ENCODE measurements at places on chromosomes 16 and 17.
A peak's percentile ranks its signal among the peaks of the same experiment; 100 is the strongest.

- no peak for DNase-seq
Measured at GRCh38 chr17:73165616-73166404, 1.0 kb downstream of the SSTR2 start.

- DNase-seq = no peak
Measured at GRCh38 chr16:30065943-30066760, 592 bp downstream of the ALDOA start.

DNA sequence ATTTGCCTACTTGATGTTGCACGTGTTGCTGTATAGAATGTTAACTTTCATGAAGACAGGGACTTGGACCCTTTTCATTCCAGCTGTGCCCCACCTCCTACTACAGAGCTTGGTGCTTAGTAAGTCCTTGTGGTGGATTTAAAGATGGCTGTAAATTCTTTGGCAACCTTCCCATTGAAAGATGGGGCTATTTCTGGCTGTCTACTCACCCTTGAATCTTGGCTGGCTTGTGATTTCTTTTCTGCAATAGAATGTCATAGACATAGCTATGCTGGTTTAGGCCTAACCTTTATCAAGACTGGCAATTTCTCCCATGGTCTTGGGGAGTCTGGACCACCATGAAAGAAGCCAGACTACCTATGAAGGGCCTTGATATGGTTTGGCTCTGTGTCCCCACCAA lies 59.0 kb downstream of the ACSM2A start:
- no peak for DNase-seq

- DNase-seq = peak; percentile 12
Measured at GRCh38 chr17:65287040-65287439, 149.9 kb downstream of the RGS9 start.

DNA sequence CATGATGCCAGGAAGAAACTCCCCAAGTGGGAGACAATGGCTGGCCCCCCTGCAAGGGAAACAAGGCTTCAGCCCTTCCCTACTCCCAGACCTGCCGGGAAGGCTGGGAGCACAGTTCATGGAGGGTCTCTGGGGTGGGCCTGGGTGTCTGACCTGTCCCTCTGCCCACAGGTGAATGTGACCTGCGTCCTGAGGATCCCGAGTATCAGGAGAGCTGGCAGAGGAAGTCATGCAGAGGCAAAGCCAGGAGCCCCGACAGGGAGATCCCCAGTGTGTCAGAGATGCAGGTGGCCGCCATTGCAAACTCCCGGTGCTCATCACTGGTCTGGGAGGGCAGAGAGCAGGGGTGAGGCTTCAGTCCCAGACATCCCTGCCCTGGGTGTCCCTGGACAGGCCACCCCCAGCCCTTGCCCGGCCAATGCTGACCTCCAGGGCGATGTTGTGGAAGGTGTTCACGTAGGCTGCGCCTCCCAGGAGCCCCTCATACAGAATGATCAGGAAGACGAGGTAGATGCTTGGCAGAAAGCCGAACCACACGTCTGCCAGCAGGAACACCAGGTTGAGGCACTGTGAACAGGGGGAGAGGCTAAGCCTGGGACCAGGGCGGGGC lies 5.3 kb upstream of the NPIPB7 start:
- no peak for DNase-seq

GRCh38 chr17:50394711-50395110 lies 2.6 kb downstream of the LRRC59 start:
- DNase-seq = no peak

DNA sequence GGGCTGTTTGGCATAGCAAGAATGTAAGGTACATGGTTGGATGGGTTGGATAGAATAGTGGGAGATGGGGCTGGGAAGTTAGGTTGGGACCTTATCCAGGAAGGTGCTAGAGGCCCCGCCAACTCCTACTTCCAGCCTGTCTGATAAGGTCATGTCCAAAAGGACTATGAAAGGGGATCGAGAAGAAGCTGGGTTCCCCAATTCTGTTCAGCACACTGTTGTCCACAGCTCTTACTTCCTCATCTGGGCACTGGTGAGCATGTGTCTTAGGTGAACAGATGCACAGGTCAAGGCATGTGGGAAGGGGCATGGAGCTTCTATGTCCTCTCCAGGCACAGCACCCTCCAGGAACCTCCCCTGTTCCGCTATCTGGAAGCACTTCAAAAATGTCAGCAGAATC lies 5.6 kb upstream of the ULK2 start:
- no peak for DNase-seq
